ENCODE measurements at places on chromosomes 3 and 15.

DNA sequence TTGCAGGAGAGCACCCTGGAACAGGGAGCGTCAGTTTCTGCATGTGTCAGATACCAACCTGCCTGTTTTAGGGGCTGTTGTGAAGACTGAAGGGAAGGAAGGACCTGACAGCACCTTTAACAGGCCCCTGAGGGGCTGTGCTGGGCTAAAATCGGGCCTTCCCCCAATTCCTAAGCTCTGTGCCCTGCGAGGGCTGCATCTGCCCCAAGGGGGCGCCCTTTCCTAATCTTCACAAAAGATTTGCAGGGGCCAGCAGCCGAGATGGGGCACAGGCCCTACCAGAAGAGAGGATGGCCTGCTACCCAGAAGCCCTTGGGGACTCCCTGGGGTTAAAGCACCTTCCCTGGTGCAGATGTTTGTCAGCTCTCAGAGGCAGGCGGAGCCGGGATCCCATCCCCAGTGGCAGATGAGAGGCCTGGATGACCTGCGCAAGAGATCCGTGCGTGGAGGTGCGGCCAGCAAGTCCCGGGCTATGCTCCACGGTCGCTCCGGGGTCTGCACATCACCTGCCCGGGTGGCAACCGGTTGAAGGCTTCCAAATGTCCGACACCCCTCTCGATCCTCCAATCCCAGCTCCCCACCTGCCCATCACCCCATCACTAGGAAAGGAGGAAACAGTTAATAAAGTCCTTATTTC lies 53.6 kb downstream of the RHCG start:
- H3K4me3 ChIP-seq: no peak overlapping the region
- H3K4me1 ChIP-seq: no peaks in the 10 kb centered on the region
- no peaks in the 10 kb centered on the region for H3K36me3 ChIP-seq
- no peak for DNase-seq
- no peaks in the 10 kb centered on the region for H3K27me3 ChIP-seq

DNA sequence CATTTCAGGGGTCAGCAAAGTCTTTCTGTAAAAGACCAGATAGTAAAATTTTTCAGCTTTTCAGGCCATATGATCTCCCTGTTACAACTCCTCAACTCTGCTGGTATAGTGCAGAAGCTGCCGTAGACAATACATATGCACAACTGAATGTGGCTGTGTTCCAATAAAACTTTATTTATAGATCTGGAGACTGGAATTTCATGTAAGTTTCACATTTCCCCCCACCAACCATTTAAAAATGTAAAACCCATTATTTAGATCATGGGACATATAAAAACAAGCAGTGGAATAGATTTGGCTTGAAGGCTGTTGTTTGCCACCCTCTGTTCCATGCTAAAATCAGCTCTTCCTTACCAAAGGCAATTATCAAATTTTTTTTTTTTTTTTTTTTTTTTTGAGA lies 28.8 kb upstream of the MEX3B start:
- no peaks in the 10 kb centered on the region for H3K36me3 ChIP-seq
- DNase-seq: no peak
- no peaks in the 10 kb centered on the region for H3K4me1 ChIP-seq

- no peak overlapping the region for H3K4me3 ChIP-seq
- no peaks in the 10 kb centered on the region for H3K27me3 ChIP-seq
- no peak overlapping the region for H3K27ac ChIP-seq
- DNase-seq: no peak
These were observed 236.2 kb downstream of the IL5RA start for GRCh38 chr3:2873986-2874385.

DNA sequence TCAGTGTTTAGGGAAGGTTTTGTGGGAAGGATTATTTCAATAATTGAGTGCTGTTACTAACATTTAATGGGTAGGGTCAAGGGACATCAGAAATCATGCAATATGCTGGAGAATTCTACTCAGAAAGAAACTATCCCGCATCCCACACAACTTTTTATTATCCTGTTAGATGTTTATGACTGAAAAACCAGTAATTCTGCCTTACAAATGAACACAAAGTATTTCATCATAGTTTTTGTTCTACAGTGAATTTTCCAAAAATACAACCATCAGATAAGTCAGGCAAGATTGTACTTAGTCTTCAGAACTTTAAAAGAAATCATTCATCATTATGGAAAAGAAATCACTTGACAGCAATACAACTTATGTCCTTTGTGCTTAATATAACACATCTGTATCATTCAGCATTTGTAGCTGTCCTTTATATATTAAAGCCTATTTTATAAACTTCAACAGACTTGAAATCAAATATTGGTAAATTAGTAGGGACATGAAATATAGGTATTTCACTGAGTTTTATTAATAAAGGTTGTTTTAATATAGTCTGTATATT lies 61.9 kb downstream of the TRPM7 start:
- no peaks in the 10 kb centered on the region for H3K27me3 ChIP-seq
- H3K27ac ChIP-seq: no peak overlapping the region
- no peak overlapping the region for H3K4me3 ChIP-seq
- H3K4me1 ChIP-seq: no peaks in the 10 kb centered on the region

GRCh38 chr3:161649900-161650484 lies 153.4 kb downstream of the OTOL1 start:
- no peak overlapping the region for H3K4me3 ChIP-seq
- H3K4me1 ChIP-seq: no peaks in the 10 kb centered on the region
- no peaks in the 10 kb centered on the region for H3K36me3 ChIP-seq
- no peaks in the 10 kb centered on the region for H3K27me3 ChIP-seq
- no peak for DNase-seq

- DNase-seq: no peak
- H3K27ac ChIP-seq: no peak overlapping the region
- H3K36me3 ChIP-seq: no peaks in the 10 kb centered on the region
- no peak overlapping the region for H3K4me3 ChIP-seq
- H3K4me1 ChIP-seq: peaks cover 4% of the 10 kb centered on the region
These were observed 26.1 kb upstream of the SSR3 start for GRCh38 chr3:156581033-156581432.

DNA sequence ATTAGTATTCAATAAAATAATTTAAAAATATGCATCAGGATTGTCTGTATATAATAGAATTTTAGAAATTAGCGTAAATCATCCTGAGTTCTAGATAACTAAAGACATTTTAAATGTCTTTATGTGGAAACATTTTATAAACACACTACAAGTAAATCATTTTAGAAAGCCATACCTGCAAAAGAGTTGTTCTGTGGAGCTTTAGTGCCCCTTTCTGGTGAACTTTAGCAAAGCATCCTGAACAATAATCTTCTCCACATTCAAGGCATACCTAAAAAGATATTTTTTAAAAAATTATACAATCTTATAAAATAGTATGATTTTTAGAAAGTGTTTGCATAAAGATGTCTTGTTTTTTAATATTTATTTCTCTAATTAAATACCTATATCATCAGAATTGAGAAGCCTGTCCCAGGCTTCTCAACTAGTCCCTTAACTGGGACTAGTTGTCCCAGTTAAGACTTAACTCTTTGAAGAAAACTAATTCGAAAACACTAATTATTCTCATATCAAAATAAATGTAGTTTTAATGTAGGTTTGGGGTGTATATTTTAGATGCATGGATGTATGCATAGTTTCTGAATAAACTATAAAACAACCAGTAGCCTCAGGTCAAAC lies 29.7 kb downstream of the ZBBX start:
- no peak for DNase-seq
- H3K27ac ChIP-seq: no peak overlapping the region
- H3K4me3 ChIP-seq: no peak overlapping the region
- no peaks in the 10 kb centered on the region for H3K36me3 ChIP-seq
